Stimulated activated CD4-positive, alpha-beta T cell treated with anti-CD3 and anti-CD28 coated beads, Interleukin-12 subunit alpha, Interleukin-12 subunit beta, amount 100 ng/mL, for 24 hours (primary cell): ENCODE measurements at places on chromosomes 7 and 10.

GRCh38 chr7:87435546-87435945 is 39.9 kb downstream of the ABCB4 start:
- no peak for DNase-seq

- DNase-seq = no peak
These were observed 680 bp downstream of the C7orf57 start for GRCh38 chr7:48035967-48036478.

GRCh38 chr10:7408291-7409044 is 2.4 kb downstream of the SFMBT2 start:
- DNase-seq = peak; percentile 41

GRCh38 chr10:93541402-93542357 is 24.8 kb upstream of the FFAR4 start:
- DNase-seq = peak; percentile 10

DNA sequence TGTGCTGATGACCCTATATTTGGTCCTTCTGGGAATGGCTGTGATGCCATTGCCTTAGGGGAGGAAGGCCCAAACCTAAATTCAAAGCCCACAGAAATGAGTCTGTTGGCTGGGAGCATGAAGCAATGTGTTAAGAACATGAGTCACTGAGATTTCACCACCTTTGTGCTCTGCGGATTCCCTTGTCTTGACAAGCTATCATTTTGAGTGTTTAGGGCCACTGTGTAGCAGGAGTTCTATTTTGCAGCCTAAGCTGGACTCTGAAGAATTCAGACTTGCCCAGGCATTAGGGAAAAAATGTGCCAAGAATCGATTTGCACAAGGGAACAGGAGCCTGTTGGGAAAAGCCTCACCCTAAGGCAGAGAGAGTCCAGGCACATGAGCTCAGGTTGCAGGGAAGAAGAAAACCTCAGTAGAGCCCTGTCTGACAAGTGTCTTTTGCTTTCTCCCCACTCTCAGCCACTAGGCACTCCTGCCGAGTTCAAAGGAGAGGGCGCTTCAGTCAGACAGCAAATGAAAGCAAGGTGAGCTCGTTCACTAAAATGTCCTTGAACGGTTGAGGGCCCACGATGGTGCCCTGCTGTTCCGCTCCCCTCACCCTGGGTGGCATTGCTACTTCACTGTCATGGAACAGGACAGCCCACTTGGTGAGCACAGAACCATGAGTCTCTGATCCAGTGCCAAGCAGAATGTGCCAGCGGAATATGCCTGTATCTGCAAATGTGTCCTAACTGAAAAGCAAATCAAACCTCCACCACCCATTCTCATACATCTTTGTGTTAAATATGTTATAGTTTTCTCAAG is 93.6 kb downstream of the PRLHR start:
- no peak for DNase-seq

- DNase-seq = no peak
These were observed 23.4 kb downstream of the PYROXD2 start for GRCh38 chr10:98391578-98391991.

DNA sequence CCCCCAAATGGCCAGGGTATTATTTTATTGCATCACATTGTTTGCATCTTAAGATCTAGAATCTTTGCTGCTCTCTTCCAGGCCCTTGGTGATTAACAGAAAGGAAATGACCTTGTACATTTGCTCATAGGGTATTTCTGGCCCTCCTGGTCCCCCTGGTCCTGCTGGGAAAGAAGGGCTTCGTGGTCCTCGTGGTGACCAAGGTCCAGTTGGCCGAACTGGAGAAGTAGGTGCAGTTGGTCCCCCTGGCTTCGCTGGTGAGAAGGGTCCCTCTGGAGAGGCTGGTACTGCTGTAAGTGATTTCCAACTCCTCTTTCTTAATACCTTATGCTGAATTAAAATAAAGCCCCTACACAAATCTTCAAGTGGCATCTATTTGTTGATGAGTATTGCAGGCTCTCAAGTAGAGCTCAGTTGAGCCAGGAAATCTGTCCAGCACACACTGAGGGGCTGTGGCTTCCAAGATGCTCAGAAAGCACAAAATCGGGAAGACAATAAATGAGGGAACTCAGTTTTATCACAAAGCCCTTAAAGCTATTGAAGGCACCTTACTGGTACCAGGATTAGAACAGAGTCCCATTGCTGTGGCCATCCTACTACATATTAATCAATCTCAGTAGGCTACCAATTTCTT is 28.2 kb downstream of the COL1A2 start:
- no peak for DNase-seq

- no peak for DNase-seq
These were observed 19.8 kb upstream of the PLCE1 start for GRCh38 chr10:93973748-93974445.

DNA sequence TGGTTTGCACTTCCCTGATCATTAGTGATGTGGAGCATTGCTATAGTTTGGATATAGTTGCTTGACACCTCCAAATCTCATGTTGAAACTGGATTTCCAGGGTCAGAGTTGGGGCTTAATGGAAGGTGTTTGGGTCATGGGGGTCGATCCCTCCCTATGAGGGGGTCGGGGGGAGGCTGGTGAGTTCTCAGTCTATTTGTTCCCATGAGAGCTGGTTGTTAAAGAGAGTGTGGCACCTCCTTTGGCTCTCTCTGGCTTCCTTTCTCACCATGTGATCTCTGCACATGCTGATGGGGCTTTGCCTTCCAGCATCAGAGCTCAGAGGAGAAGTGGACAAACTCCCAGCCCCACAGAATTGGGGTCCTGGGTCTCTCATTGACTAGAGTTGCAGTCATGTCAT is 36.8 kb upstream of the BAMBI start:
- DNase-seq = no peak

- DNase-seq = peak; percentile 6
These were observed 120.1 kb downstream of the ELAPOR2 start for GRCh38 chr7:86939197-86939814.

DNA sequence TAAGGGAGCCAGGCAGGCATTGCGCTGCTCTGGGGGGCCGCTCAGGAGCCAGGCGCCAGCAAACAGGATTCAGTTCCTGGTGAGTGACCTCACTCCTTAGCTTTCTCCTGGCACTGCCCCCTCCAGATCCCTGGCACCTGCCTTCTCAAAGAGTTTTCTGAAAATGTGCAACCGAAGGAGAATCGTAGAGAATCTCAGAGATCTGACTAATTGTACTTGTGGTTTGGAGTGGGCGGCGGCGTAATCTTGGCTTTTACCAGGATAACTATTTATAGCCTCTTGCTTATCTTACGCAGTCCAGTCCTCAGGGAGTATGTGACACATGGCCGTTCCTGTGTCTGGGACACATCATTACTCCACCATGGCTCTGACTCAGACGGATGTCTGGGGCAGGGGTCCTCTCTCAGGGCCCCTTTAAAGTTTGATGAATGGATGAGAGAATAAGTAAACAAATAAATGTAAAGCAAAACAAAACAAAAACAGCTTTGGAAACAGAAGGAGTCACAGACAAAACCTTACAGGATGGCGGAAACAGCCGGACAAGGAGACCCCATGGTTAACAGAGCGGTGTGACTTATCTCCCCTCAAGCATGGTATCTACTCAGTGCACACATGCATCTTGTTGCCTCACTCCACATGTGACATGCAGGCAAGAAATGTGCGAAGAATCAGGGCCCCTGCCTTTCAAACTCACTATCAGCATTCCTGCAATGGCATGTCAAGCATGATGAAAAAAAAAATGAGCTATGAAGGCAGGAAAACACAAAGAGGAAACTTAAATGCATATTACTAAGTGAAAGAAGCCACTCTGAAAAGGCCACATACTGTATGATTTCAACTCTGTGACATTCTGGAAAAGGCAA is 99.7 kb downstream of the TNS3 start:
- DNase-seq = no peak

GRCh38 chr7:55246171-55246570 is 119.0 kb upstream of the LANCL2 start:
- no peak for DNase-seq
